ENCODE measurements at places on chromosomes 11 and 22.

DNA sequence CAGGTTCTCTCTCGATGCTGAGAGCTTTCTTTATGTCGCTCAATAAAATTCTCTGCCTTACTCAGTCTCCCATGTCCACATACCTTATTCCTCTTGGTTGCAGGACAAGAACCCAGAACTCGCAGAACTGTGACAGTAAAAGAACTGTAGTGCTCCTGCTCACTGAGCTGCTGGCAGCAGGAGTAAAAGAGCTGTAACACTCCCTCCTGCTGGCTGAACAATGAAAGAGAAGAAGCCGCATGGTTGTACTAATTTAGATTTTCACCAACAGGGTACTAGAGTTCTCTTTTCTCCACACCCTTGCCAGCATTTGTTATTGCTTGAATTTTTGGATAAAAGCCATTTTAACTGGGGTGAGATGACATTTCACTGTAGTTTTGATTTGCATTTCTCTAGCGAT, 433.2 kb downstream of the GUCY1A2 start:
- DNase-seq: no peak

DNA sequence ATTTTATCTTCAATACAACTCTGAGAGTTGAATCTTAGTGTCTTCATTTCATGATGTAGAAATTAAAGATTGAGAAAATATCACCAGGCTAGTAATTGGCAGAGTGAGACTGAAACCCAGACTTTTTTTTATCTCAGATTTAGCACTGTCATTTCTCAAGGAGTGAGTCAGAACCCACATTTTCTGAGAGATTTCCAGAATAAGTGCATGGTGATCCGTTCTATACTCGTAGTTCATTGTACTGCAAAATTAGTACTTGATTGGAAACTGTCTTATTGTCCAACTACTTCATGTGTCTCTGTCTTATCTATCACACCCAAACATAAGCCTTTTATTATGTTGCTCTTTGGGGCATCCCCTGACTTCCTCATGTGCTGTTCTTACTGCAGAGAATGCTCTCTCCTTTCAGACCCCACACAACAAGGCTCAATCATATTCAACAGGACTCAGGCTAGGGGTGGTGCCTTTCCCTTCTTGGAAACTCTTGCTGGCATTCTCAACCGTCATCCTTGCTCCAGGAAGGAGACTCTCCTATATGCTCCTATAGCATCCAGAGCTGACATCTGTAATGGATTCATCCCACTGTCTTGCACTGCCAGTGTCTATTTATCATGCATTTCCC, 76.7 kb upstream of the BLID start:
- no peak for DNase-seq

GRCh38 chr22:44057401-44057987, 33.4 kb downstream of the PARVB start:
- DNase-seq: no peak

DNA sequence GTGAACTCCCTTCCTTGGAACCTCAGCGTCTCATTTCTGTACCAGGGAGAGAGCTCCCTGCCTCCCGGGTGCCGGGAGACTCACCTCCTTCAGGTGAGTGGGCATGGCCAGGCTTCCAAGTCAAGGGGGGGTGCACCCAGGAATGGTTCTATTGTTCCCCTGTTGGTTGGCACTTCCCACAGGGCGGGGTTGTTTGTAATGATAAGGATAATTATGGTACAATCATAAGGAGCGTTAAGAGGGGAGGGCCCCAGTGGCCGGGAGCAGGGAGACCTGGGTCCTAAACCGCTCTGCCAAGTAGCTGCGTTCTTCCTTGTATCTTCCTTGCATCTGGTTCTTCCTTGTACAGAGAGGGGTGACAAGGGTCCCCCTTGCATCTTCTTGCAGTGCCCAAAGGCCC, 79.1 kb downstream of the LRRC32 start:
- DNase-seq: no peak

- no peak for DNase-seq
Observed at GRCh38 chr22:33747029-33747428, 173.2 kb downstream of the LARGE1 start.

GRCh38 chr11:94196363-94196762, 67.7 kb downstream of the PANX1 start:
- DNase-seq: no peak

GRCh38 chr11:125025968-125026367, 37.1 kb upstream of the SLC37A2 start:
- no peak for DNase-seq

GRCh38 chr11:126521196-126521595, 165.7 kb downstream of the ST3GAL4 start:
- no peak for DNase-seq

- no peak for DNase-seq
Observed at GRCh38 chr22:23237201-23237798, 57.0 kb downstream of the BCR start.

- DNase-seq: no peak
Observed at GRCh38 chr11:75673977-75674582, 5.2 kb upstream of the MAP6 start.

Data from GM06990 (cell line).